ENCODE measurements at places on chromosomes 5 and 9. TPM values are rescaled to one million over a fixed set of nuclear protein-coding genes. Genes with fewer than 3 reads are reported as not detected.

C9 gene
- total RNA-seq: not detected

PCDHA4 gene
- total RNA-seq: not detected

GABRP gene
- total RNA-seq: not detected

- H3K4me3 ChIP-seq: no peak overlapping the region
- H3K4me1 ChIP-seq: peaks cover 40% of the 10 kb centered on the region
- peaks cover 18% of the 10 kb centered on the region for H3K36me3 ChIP-seq
- H3K27me3 ChIP-seq: no peaks in the 10 kb centered on the region
- no peak overlapping the region for H3K27ac ChIP-seq
These were observed 21.1 kb upstream of the ZBTB34 start for GRCh38 chr9:126839301-126839700.

CCDC171 gene
- 2.7 TPM for total RNA-seq

OR1J2 gene
- total RNA-seq: not detected

GRCh38 chr5:150042459-150042858 is 41.9 kb downstream of the HMGXB3 start:
- no peak overlapping the region for H3K27ac ChIP-seq
- no peak overlapping the region for H3K4me3 ChIP-seq
- H3K36me3 ChIP-seq: peaks cover 51% of the 10 kb centered on the region
- DNase-seq: no peak
- no peaks in the 10 kb centered on the region for H3K27me3 ChIP-seq
- peaks cover 6% of the 10 kb centered on the region for H3K4me1 ChIP-seq

- H3K27me3 ChIP-seq: no peaks in the 10 kb centered on the region
- peaks cover 34% of the 10 kb centered on the region for H3K4me1 ChIP-seq
- peak; percentile 62 for DNase-seq
- peaks cover 3% of the 10 kb centered on the region for H3K36me3 ChIP-seq
These were observed 735 bp downstream of the ECPAS start for GRCh38 chr9:111483439-111483857.

- DNase-seq: no peak
- no peak overlapping the region for H3K27ac ChIP-seq
- H3K36me3 ChIP-seq: no peaks in the 10 kb centered on the region
- no peak overlapping the region for H3K4me3 ChIP-seq
- no peaks in the 10 kb centered on the region for H3K4me1 ChIP-seq
These were observed 586.4 kb downstream of the LRRC70 start for GRCh38 chr5:63164838-63165535.

GRCh38 chr5:138953387-138954256 is 78.5 kb upstream of the LRRTM2 start:
- H3K27ac ChIP-seq: no peak overlapping the region
- peaks cover 3% of the 10 kb centered on the region for H3K36me3 ChIP-seq
- H3K4me1 ChIP-seq: peaks cover 12% of the 10 kb centered on the region
- no peak overlapping the region for H3K4me3 ChIP-seq

DNA sequence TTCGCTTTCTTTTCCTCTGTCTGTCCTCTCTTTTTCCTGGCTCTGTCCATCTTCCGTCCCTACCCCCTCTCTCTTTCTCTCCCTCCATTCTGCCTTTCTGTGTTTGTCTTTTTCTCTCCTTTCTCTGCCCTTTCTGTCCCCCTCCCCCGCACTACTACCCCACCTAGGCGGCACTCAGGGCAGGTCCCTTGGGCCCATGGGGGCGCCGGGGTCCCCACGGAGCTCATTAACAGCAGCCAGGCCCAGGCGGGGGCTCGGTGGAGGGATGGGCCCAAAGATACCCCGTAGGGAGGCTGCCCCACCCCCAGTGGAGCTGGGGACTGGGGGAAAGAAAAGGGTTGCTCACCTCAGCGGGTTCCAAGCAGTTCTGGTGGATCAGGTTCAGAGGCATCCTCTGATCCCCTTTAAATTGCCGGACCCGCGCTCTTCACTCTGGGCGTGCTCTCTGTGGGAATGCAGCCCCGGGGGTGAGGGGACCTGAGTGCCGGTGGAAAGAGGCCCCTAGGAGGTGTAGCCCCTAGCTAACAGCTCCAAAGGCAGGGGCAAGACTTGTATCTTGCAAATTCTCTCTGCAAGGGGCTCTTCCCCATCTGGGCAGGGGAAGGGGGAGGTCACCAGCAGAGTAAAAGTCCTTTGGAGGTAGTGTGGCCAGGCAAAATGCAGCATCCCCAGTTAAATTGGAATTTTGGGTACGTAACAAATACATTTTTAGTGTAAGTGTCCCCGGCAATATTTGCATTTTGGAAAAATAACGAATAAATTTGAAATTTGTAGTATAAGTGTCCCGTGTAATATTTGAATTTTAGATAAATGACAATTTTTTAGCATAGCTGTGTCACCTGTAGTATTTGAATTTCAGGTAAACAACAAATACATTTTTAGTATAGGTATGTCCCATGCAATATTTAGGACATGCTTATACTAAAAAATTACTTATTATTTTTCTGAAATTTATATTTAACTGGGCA is 7.4 kb downstream of the LHX2 start:
- peaks cover 27% of the 10 kb centered on the region for H3K4me1 ChIP-seq
- no peak for DNase-seq
- H3K4me3 ChIP-seq: no peak overlapping the region
- peaks cover 81% of the 10 kb centered on the region for H3K27me3 ChIP-seq
- peaks cover 3% of the 10 kb centered on the region for H3K36me3 ChIP-seq
- no peak overlapping the region for H3K27ac ChIP-seq

GRCh38 chr9:129473523-129474244 is 147.2 kb downstream of the C9orf50 start:
- peaks cover 14% of the 10 kb centered on the region for H3K4me1 ChIP-seq
- no peak overlapping the region for H3K27ac ChIP-seq
- peaks cover 3% of the 10 kb centered on the region for H3K27me3 ChIP-seq
- H3K36me3 ChIP-seq: peaks cover 2% of the 10 kb centered on the region
- DNase-seq: no peak
- H3K4me3 ChIP-seq: no peak overlapping the region

DNA sequence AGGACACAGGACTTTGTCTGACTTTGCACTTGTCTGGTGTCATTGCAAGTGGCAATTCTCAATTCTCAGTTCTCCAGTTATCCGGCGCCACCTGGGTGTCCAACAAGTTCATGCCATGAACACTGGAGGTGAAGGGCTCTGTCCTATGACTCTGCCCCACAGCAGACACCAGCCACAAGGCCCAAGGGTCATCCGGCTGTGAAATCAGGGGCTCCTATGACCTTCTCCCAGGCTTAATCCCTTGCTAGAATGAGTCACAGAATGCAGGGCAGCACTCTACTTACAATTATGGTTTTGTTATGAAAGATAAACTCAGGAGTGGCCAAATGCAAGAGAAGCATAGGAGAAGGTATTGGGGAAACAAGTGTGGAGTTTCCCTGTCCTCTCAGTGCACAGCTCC is 392.0 kb downstream of the GADD45G start:
- H3K4me3 ChIP-seq: no peak overlapping the region
- peaks cover 29% of the 10 kb centered on the region for H3K4me1 ChIP-seq
- DNase-seq: peak; percentile 49
- H3K27ac ChIP-seq: no peak overlapping the region

- H3K36me3 ChIP-seq: no peaks in the 10 kb centered on the region
- peaks cover 32% of the 10 kb centered on the region for H3K4me1 ChIP-seq
- H3K27me3 ChIP-seq: peaks cover 1% of the 10 kb centered on the region
- DNase-seq: no peak
- no peak overlapping the region for H3K4me3 ChIP-seq
These were observed 68.8 kb upstream of the SSBP2 start for GRCh38 chr5:81819556-81820317.

EGFLAM gene
- total RNA-seq: not detected

DNA sequence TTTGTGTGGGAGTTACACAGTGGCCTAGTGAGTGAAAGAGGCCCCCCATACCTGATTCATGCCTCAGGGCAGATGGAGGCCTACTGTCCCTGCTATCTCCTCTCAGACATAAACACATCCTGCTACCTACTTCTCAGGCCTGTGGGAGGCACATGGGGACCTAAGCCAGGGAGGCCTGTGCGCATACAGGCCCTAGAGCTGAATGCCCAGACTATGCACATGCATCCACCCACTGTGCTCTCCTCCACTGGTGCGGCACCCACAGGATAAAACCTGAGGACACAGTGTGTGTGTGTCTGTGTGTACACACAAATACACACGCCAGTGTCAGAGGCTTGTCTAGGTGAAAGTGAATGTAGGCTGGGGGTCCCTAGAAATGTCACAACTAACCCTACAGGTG is 1.4 kb downstream of the PAX5 start:
- peaks cover 88% of the 10 kb centered on the region for H3K27me3 ChIP-seq
- H3K4me3 ChIP-seq: no peak overlapping the region
- H3K36me3 ChIP-seq: peaks cover 3% of the 10 kb centered on the region

GRCh38 chr5:1401536-1402138 is 43.6 kb downstream of the SLC6A3 start:
- no peak overlapping the region for H3K4me3 ChIP-seq
- no peaks in the 10 kb centered on the region for H3K4me1 ChIP-seq
- peaks cover 12% of the 10 kb centered on the region for H3K27me3 ChIP-seq
- no peak for DNase-seq
- H3K27ac ChIP-seq: no peak overlapping the region

- no peaks in the 10 kb centered on the region for H3K27me3 ChIP-seq
- H3K4me1 ChIP-seq: no peaks in the 10 kb centered on the region
- no peak overlapping the region for H3K4me3 ChIP-seq
These were observed 87.7 kb upstream of the PTPN3 start for GRCh38 chr9:109585796-109586195.

GRCh38 chr5:6674421-6674820 is 38.8 kb upstream of the TENT4A start:
- no peak for DNase-seq
- H3K4me1 ChIP-seq: no peaks in the 10 kb centered on the region
- no peak overlapping the region for H3K4me3 ChIP-seq

DNA sequence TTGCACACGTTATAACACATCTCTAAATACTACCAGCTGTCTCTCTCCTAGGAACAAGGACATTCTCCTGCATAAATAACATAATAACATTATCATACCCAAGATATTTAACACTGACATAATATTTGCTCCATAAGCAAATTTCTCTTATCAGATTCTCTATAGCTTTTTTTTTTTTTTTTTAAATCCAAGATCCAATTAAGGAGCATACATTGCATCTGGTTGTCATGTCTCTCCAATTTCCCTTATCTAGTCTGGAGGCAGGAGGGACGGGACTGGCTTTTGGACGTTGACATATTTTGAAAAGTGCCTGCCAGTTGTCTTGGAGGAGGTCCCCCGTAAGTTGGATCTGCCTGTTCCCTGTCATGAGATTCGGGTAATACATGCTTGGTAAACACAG is 76.6 kb downstream of the RAPGEF1 start:
- H3K4me3 ChIP-seq: no peak overlapping the region
- H3K36me3 ChIP-seq: peaks cover 14% of the 10 kb centered on the region
- no peaks in the 10 kb centered on the region for H3K27me3 ChIP-seq
- H3K27ac ChIP-seq: peak overlapping the region; percentile 88
- no peak for DNase-seq

GRCh38 chr9:28163619-28164018 is 590.3 kb upstream of the C9orf72 start:
- H3K4me3 ChIP-seq: no peak overlapping the region
- no peaks in the 10 kb centered on the region for H3K36me3 ChIP-seq
- no peak overlapping the region for H3K27ac ChIP-seq

ZNF354C gene
- total RNA-seq: 5.9 TPM

DNA sequence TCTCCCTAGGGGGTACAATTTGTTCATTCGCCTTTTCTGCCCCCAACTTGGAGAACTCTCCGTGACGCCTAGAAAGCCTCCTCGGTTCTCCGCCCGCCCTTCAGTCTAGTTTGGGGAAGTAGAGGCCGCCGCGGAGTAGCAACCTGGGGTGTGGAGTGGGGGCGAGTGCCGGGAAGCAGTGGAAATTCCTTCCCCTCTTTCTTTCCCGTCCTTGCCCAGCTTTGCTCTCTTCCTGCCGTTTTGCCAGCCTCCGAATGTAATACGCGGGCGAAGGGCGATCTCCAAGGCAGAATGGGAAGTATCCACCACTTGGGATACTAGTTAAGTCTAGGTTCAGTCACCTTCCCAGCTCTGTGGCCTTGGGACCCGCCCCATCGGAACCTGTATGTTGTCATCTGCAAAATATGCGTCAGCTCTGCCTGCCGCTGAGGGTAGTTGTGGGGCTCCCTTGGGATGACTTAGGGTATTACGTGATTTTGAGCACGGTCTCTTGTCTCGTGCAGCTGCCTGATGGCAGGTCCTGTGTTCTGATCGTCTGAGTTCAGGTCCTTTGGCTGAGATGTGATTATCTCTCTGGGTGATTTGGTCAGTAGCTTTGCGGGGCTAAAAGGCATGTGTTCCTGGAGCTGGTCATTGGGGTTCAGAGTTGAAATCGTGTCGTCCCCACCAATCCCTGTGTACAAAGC is 724 bp downstream of the PAM start:
- peak overlapping the region; percentile 91 for H3K4me3 ChIP-seq
- H3K27me3 ChIP-seq: peaks cover 7% of the 10 kb centered on the region
- DNase-seq: peak; percentile 87
- peaks cover 40% of the 10 kb centered on the region for H3K4me1 ChIP-seq
- peak overlapping the region; percentile 93 for H3K27ac ChIP-seq

- H3K4me3 ChIP-seq: no peak overlapping the region
- DNase-seq: no peak
- no peaks in the 10 kb centered on the region for H3K27me3 ChIP-seq
- peaks cover 56% of the 10 kb centered on the region for H3K4me1 ChIP-seq
These were observed 20.8 kb downstream of the MARCHF6 start for GRCh38 chr5:10374046-10375022.

- H3K27me3 ChIP-seq: no peaks in the 10 kb centered on the region
- DNase-seq: no peak
- no peak overlapping the region for H3K27ac ChIP-seq
- H3K4me3 ChIP-seq: no peak overlapping the region
- H3K4me1 ChIP-seq: no peaks in the 10 kb centered on the region
- no peaks in the 10 kb centered on the region for H3K36me3 ChIP-seq
These were observed 173.5 kb downstream of the GLIS3 start for GRCh38 chr9:4126184-4126865.

DNA sequence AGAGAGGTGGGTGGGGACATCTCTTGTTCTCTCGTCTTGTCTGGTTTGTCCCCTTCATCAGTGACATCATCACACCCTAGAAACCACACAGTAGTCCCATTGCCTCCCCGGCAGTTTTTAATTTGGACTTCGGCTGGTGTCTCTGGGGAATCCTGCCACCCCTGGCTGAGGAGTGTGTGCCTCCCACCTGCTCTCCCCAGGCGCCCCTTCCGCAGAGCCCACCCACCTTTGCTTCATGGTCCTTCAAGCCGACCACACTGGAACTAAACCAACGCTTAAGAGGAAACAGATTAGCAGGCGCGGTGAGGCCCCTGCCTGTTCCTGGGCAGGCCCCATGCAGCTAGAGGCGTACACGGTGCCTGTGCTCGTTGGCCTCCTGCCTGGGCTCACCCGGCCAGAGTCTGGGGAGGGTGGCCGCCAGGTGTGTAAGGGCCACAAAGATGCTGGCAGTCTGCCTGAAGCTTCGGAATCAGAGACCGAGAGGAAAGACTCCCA is 107.6 kb upstream of the SPRY4 start:
- H3K4me1 ChIP-seq: peaks cover 35% of the 10 kb centered on the region
- DNase-seq: peak; percentile 57
- H3K36me3 ChIP-seq: no peaks in the 10 kb centered on the region
- peak overlapping the region; percentile 81 for H3K27ac ChIP-seq
- H3K27me3 ChIP-seq: no peaks in the 10 kb centered on the region
- H3K4me3 ChIP-seq: peak overlapping the region; percentile 54

Measured in activated CD4-positive, alpha-beta memory T cell treated with anti-CD3 and anti-CD28 coated beads for 36 hours (primary cell).